Stimulated activated CD4-positive, alpha-beta T cell treated with anti-CD3 and anti-CD28 coated beads, Interleukin-2, amount 100 ng/mL, for 24 hours (primary cell): ENCODE measurements at places on chromosomes 1 and 21.

DNA sequence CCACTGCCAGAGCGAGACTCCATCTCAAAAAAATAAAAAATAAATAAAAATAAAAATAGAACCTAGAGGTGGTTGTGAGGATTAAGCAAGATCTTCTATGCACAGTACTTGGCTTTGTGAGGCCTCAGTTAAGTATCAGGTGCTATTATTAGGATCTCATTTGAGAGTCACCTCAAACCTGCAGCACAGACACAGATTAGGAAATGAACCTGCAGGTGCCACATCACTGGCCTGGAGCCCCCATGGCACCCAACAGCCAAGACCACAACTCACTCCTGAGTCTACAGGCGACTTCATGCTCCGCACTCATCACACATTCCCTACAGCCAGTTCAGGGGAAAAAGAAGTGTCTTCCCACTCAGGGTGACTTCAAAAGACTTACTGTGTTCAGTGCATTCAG, 176.8 kb downstream of the SLC45A1 start:
- no peak for DNase-seq

DNA sequence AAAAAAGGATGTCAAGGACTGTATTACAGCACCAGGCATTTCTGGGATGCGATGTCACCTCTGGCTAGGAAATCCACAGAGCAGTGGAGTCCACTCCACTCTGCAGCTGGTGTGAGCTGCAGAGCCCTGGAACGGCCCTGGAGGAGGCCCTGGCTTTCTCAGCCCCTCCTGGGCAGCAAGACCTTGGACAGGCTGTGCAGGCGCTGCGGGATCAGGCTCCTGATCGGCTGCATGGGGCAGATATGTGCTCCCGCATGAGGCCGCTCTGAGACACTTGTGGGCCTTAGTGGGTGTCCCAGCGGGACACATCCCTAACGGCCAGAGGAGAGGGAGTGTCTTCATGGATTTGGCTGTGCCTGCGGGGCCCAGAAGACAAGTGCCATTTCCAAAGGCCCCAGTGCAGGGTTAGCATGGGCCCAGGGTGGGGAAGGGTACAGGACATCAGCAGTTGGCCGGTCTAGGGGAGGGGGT, 6.2 kb downstream of the DNMT3L start:
- no peak for DNase-seq

DNA sequence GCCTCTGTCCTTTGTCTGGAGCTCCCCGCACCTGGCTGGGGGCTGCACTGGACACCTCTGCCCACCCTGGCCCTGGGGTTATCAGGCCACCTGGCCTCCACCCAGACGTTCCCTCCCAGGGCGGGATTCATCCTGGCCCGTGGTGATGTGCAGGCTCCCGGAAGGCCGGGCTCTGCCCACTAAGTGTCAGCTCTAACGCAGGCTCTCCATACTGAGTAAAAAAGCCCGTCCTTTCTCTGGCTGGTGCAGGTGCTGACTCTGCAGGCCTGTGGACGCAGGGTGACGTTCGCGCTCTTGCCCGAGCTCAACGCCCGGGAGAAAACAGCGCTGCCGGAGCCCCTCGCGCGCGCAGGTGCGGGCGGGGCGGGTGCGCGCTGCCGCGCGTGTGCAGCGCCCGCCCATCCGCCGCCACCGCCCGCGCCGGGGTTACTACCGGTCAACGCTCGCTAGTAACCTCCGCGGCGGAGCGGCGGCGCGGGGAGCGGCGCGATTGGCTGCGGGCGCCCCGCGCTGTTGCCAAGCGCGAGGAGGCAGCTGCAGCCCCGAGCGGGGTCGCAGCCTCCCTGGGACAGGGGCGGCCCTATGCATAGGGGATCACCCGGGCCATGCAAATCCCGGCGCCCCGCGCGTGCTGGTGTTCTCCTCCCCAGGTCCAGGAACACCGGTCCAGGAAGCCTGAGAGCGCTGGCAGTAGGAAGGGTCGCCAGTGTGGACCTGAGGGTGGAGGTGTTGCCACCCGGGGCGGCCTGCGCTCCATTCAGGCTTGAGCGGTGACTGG, 15.7 kb downstream of the ABCG1 start:
- peak; percentile 85 for DNase-seq

DNA sequence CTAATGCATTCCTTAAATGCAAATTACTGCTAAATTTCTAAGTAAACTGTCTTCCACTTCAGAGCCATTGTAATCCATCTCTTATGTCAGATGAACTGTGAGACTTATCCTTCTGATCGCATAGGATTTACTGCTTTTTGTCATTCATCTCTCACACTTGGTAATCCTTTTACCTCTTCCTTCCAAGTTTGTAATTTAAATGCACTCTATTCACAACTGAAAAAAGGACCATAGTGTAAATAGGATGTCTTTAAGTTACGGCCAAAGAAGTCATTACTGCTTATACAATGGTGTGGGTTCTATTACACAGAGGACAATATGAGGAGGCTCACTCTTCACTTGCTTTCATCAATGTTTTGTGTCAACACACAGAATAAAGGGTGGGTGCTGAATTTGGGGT, 393.3 kb downstream of the PTBP2 start:
- DNase-seq, result no peak

- DNase-seq, result no peak
These were observed 55.9 kb downstream of the FNBP1L start for GRCh38 chr1:93503816-93504215.
